CD4-positive, alpha-beta T cell (primary cell): ENCODE measurements at places on chromosomes 2 and 18.

- peak; percentile 42 for DNase-seq
Observed at GRCh38 chr2:181891966-181892798, 652 bp downstream of the ITPRID2 start.

- peak; percentile 41 for DNase-seq
Observed at GRCh38 chr2:173884025-173884802, 81.0 kb downstream of the SP3 start.

DNA sequence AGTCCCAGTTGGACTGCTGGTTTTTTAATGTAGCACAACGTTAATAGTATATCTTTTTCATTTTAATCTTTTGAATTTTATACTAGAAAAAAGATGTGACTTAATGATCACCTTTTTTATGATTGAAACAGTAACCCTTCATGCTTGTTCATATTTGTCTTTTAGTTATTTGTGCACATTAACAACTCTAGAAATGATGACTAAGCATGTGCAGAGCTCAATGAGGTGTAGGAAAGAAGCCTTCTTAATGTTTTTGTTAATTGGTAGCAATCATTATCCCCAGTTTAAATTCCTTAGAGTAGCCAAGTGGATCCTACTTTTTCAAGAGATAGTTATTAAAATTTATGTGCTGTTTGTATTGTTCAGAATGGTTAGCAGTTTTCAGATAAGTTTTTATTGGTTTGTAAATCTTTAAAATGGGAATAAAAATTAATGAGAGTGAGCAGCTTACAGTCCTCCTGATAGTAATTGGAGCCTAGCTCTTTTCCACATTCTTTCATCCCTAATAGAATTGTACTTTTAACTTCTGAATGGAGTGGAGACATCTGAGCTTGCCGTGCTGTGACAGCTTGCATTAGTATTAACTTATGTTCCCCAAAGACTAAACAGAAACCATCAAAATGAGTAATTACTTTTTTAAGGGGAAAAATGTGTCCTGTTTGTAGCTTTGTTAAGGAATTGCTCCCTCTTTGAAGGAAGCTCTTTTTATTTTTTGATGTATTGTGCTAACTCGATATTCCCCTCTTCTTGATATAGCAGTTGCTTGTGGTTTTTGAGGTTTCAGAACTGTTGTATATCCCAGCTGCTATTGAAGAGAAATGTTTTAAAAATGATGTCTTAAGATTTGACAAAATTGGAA lies 17.3 kb downstream of the PIK3C3 start:
- no peak for DNase-seq

DNA sequence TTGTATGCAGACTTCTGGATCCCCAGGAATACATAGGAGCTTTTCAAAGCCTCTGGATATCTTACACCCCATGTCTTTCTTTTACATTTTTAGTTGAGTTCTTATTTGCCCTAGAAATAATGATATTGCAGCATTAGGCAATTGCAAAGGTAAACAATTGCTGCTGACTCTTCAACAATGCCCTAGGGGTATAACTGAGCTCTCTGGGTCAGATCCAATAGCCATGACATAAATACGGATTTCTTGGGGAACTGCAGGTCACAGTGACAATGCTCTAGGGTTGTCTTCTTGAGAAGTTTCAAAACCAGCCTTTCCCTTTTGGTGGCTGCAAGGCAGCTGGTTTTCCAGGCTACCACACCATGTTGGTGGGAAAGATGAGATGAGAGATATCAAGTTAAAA lies 16.5 kb upstream of the OR6B3 start:
- DNase-seq = no peak

DNA sequence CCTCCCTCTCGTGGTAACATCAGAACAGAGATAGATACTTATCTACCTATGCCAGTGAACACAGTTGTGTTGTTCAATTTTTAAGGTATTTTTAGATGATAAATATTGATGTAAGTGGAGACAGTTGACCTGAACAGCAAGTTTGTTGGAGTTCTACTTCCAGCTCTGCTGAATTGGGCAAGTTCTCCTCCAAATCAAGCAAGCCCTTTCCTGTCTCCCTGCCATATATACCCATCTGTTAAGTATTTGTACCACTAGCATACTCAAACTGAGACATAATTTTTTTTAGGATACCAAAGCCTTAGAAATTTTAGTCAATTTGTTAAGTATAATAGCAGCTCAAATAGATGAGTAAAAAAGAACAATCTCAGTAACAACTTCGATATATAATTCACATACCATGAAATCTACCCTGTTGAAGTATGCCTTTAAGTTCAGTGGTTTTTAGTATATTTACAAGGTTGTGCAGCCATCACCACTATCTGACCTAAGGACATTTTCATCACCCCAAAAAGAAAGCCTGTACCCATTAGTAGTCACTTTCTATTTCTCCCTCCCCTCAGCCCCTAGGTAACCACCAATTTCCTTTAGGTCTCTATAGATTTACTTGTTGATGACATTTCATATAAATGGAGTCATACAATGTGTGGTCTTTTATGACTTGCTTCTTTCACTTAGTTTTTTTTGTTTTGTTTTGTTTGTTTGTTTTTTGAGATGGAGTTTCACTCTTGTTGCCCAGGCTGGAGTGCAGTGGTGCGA lies 61.8 kb downstream of the COX7A2L start:
- DNase-seq = no peak

DNA sequence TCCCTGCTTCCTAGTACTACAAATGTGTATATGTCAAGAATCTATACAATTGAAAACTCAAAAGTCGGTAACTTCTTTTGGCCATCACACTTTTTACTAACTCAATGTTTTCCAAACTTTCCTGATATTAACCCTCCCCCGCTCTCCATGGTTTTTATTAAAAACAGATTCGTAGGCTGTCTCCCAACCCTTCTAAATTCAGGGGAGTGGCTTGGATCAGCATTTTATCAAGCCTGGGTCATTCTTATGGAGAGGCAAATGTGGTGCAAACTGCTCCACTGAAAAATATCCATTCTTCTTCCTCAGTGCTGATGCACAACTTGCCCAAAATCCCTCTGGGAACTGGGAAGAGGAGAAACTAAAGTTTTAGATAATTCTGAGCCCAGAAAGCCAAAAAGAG lies 134.2 kb downstream of the RIF1 start:
- DNase-seq = no peak

- no peak for DNase-seq
Observed at GRCh38 chr2:23465936-23466335, 81.0 kb downstream of the KLHL29 start.

GRCh38 chr18:9539283-9539682 lies 64.0 kb downstream of the RALBP1 start:
- no peak for DNase-seq

DNA sequence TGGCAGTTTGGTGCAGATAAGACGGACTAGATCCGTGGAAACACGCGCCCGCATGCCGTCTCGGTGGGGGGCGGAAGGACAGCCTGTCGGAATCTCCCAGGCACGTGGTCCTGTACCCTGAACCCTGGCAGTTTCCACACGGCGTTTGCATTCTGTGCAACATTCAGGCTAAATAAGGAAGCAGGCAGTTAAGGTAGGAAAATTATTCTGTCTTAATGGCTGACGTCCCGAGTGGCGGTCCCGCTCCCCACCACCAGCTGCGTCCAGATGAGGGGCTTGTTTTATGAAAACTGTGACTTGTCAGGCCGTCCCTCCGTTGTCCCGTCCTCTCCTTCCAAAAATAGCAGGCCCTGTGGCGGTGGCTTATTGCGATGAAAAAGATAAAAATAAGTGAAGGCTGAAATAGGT lies 120.2 kb downstream of the NFATC1 start:
- no peak for DNase-seq

DNA sequence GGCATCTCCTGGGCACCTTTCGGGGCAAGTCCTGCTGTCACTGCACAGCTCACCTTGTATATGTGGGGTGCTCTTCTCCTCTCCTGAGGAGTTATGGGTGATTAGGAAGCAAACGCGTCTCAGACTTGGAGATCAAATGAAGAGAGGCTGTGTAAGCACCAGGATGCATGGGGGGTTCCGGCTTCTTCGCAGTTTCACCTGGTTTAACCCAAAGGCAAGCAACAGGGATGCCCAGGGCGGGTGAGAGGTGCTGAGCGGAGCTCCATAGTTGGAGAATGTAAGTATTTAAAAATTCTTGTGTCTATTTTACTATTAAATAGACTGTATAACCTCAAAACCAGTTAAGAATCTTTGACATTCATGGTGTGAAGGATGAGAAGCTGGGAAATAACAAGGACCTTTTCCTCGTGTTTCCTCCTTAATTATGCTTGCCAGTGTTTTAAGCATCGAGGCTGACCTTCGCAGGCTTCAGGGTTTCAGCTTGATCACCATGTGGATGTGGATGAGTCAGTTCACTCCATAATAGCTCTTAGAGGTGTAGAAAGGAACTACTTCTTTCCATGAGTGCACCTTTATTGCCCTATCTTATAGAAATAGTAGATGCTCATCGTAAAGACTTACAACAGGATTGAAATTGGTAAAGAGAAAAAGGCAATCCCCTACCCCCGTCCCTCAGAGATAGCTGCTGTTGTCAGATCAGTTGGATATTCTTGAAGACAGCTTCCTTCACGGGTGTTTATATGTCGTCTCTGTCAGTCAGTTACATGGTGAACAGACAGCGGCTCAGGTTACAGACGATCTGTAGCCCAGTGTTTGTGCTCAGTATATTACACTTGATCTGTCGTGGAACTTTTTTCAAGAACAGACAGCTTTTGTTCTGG lies 201.1 kb downstream of the AGAP1 start:
- no peak for DNase-seq

DNA sequence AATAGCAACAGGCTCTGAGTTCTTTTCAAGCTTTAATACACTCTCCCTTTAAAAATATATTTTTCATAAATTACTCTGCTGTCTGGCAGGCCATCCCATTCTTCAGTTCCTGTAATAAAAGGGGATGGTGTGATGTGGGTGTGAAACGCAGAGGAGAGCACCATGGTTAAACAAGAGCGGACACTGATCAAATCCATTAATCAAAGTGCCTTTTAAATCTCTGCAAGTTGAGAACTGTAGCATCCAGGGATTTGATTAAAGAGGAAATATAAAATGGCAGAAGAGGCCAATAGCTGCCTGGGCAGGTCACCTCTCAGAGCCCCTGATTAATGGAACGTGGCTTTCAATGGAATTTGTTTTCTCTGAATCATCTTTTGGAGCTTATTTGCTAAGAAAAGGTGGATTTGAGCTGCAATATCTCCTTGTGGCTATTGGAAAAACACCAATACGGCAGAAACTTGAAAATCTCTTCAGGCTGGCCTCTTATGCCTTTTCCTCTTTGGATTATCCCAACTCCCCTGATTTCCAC lies 96.9 kb downstream of the ACTR3 start:
- no peak for DNase-seq

- no peak for DNase-seq
Observed at GRCh38 chr2:51997571-51997970, 965.6 kb upstream of the NRXN1 start.

DNA sequence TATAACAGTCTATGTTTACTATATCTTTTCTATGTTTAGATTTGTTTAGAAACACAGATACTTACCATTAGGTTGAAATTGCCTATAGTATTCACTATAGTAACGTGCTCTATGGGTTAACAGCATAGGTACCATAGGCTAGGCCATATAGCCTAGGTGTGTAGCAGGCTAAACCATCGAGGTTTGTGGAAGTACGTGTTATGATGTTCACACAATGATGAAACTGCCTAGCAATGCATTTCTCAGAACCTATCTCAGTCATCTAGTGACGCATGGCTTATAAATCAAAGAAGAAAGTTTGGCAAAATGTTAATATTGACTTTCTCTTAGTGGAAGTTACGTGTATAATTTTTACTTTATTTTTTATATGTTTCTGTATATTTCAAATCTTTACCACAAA lies 466.2 kb upstream of the NRP2 start:
- no peak for DNase-seq

- no peak for DNase-seq
Observed at GRCh38 chr18:9280849-9281248, 53.7 kb upstream of the TWSG1 start.

DNA sequence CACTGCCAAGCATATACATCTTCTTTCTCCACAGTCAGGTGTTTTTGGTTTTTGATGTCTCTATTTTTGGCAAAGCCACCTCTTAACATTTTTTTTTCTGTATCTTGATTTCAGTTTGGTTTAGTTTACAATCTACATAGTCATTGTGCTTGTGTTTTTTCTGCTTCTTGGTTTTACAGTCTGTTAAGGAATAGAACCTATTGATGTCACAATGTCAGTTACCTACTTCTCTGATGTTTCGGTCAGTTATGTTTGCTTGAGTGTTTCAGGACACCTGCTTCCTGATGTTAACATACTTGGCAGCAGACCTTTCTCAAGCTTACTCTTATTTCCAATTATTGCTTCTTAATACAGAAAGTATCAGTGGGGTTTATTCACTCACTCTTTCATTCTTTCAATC lies 253.3 kb downstream of the SPAG16 start:
- DNase-seq = no peak

DNA sequence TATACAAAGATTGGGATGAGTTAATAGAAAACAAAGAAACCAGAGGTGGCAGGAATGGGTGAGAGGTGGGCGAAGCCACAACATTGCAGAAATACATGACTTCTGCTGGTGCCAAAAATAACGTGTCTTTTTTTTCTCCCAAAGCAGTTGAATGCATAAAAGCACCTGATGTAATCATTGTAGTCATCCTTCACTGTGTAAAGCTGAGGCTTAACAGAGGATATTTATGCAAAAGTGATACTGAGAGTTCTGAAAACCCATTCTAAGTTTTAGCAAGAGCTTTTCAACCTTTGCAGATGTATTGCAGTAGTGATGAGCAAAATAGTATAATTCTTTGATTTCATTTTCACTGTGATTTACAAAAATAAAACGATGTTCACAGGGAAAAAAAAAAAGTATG lies 173.0 kb downstream of the PTGR3 start:
- no peak for DNase-seq

DNA sequence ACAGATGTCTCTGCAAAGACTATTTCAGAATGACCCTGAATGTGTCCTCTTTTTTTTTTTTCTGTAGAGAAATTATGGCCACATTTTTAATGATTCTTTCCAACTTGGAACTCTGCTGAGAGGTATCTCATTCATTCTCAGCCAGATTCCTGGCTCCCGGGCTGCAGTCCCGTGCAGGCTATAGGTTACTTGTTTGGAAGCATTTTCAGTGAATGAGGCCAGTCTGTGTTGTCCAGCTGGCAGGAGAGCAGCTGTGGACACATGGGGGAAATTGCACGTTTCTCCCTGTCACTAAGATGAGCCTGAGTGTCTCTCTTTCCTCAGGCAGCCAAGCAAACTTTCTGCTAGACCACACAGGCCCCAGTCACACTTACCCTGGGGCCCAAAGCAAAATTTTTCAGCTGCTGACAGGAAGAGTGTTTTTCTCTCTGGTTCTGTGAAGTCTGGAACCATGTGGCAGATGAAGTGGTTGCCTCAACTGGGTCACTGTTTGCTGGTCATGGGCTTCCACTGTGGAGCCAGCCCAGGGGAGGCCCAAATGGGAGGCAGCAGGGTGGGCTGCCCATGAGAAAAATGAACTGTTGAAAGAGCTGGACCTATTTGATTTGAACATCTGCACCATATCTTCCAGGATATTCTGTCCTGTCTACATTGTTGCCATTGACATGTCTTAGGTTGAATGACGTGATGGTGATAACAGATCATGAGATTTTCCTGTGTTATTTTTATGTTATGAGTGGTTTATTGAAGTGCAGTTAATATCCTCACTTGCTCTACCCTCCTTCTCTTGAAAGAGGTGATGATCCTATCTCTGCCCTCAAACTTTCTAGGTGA lies 431.2 kb downstream of the LPIN1 start:
- no peak for DNase-seq
